ENCODE measurements at places on chromosomes 11 and 22.

DNA sequence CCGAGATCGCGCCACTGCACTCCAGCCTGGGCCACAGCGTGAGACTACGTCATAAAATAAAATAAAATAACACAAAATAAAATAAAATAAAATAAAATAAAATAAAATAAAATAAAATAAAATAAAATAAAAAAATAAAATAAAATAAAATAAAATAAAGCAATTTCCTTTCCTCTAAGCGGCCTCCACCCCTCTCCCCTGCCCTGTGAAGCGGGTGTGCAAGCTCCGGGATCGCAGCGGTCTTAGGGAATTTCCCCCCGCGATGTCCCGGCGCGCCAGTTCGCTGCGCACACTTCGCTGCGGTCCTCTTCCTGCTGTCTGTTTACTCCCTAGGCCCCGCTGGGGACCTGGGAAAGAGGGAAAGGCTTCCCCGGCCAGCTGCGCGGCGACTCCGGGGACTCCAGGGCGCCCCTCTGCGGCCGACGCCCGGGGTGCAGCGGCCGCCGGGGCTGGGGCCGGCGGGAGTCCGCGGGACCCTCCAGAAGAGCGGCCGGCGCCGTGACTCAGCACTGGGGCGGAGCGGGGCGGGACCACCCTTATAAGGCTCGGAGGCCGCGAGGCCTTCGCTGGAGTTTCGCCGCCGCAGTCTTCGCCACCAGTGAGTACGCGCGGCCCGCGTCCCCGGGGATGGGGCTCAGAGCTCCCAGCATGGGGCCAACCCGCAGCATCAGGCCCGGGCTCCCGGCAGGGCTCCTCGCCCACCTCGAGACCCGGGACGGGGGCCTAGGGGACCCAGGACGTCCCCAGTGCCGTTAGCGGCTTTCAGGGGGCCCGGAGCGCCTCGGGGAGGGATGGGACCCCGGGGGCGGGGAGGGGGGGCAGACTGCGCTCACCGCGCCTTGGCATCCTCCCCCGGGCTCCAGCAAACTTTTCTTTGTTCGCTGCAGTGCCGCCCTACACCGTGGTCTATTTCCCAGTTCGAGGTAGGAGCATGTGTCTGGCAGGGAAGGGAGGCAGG is at the start of gene GSTP1:
GSTP1 (plus strand) TSS at position 566 of the 958 bp plus-strand sequence; CDS start at position 598, 32 bp downstream.
- peak; percentile 78 for DNase-seq

DNA sequence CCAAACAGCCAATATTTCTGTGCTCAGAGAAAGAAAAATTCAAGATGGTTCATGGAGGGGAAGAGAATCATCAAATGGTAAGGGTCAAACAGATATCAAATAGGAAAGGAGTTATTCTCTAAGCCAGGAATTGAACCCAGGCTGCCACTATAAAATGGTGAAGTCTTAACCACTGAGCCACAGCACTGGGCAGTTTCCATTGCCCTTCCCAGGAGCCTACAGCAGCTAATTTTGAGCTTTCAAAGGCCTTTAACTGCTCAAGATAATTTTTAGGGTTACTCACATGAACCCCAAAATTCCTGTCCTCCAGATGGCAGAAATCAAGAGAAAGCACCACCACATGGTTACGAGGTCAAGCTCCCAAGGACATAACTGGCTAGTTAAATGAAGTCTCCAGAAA is 176.2 kb downstream of the KIF18A start:
- DNase-seq = no peak

DNA sequence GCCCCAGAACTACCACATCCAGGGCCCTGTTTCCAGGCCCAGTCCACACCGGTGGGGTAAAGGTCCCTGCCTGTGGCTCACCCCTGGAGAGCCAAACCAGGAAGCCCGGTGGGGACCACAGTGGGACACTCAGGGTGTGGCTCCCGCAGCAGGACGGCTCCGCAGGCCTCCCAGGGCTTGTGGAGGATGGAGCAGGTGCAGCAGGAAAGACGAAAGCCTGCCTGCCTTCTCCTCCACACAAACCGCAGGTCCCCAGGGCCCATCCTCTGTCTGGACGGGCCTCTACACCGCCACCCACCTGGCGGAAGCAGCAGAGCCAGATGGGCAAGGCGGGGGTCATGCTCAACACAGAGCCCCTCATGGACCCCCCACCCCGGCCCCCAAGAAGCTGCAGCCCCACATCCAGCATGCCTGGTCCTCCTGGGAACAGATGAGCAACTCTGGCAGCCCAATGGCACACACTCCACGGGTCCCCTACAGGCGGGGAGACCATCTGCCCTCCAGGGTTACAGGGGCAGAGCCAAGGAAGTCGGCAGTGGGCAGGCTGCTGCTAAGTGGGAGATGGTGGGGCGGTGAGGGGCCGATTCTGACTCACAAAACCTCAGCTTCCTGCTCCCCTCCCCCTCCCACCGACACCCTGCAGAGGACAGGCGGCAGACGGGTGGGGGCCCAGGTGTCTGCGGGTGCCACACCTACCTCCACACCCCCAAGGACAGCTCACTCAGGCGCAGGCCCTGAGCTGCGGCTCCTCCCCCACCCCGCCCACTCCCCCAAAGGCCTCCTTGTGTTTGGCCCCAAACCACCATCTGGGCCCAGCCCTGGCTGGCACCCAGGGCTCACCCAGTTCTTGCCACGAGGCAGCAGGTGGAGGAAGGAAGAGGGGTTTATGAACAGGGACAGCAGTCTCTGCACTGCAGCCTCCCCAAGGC is 5.2 kb downstream of the SBF1 start:
- no peak for DNase-seq

DNA sequence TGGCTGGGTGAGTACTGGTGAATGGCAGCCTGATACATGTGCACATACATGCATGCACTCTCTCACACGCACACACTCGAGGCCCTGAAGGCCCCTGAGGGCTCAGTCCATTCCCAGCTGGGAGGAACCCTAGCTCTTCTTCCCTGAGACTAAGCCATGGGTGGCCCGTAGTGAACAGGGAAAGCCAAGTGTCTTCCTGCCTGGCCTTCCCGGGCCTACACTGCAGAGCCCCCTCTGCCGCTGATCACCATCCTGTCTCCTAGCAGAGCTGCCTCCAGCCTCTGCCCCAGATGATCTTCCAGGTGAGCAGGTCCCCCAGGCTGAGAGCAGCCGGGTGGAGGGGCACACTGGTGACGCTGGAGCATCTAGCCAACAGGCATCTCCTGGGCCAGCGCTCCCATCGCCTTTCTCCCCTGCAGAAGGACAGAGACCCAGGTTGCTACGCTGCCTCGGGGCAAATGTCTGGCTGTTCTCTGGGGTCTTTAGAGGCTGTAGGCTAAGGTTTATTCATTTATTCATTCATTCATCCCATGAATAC is 57.3 kb downstream of the CD82 start:
- DNase-seq = no peak

DNA sequence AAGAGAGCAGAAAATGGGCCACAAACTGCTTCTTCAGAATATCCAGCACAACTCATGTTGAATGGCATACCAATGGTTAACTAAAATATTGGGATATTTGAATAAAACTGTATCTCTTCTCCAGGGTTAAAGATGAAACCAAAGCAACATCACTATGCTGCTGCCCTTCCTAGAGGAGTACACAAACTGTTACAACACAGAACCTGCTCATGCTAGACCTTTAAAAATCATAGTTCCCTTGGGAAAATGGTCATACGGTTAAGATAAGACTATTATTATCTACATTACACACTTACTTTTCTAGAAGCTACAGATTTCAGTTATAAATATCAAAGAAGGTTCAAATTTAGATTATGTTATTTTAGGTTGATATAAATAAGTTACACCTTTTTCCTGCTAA is 78.6 kb upstream of the TP53AIP1 start:
- no peak for DNase-seq

GRCh38 chr11:64834723-64835615 is 9.5 kb downstream of the CDC42BPG start:
- no peak for DNase-seq

DNA sequence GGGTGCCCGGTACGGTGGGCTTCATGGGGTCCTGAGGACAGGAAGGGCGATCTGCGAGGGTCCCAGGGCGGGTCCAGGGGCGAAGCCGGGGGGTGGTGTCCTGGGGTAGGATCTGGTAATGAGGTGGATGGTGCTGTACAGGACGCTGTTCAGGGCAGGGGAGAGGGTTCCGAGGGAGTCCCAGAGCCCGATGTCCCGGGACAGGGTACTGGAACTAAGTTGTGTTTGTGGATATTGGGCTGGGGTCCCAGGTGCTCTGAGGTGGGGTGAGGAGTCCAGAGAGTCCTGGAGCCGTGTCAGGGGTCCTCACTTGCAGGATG is 426 bp downstream of the LZTR1 start:
- DNase-seq = no peak

GRCh38 chr11:69008737-69009440 is 4.2 kb downstream of the MRGPRF start:
- no peak for DNase-seq

- DNase-seq = no peak
These were observed 5.5 kb downstream of the PYGM start for GRCh38 chr11:64754124-64754918.

DNA sequence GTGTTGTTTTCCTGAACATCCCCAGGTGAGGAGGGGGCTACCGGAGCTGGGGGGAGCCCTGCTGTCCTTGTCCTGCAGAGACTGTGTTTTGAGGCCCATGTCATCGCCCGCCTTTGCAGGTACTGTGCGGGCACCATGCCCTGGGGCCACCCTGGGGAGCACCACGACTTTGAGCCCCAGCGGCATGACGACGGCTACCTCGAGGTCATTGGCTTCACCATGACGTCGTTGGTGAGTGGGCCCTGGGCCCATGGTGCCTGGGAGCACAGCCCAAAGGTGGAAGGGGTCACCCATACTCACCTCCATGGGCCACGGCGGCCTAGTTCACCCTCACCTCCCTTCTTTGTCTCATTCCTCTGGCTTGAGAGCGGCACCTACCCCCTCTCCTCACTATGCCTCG is 6.7 kb upstream of the MDK start:
- no peak for DNase-seq

GRCh38 chr22:22787786-22788459 is 99.7 kb upstream of the IGLL5 start:
- DNase-seq = no peak

DNA sequence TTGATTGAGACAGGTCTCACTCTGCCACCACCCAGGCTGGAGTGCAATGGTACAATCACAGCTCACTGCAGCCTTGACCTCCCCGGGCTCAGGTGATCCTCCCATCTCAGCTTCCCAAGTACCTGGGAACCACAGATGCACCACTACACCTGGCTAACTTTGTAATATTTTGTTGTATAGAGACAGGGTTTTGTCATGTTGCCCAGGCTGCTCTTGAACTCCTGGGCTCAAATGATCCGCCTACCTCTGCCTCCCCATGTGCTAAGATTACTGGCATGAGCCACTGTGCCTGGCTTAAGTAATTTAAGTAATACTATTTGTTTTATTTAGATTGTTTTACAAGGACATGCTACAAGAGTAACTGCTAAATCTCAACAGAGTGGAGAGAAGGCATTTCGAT is 33.5 kb downstream of the ZNF143 start:
- DNase-seq = no peak

- no peak for DNase-seq
These were observed 42.4 kb upstream of the WEE1 start for GRCh38 chr11:9530901-9531625.

DNA sequence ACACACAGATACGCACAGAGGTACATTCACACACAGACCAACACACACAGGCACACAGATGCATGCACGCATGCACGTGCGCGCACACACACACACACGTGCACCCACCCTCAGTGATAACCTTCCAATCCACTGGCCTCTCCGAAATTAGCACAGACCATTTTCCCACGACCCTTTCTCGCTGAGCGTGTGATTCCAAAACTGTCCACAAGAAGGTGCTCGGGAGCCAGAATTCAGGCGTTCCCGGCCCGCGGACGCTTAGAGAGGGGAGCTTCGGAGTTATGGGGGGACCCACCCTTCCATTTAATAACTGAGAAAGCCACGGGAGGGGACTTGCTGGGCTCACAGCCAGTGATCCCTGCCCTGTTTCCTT is 33.8 kb upstream of the SLC35C1 start:
- peak; percentile 43 for DNase-seq

GRCh38 chr11:86164106-86164505 is 80.4 kb upstream of the EED start:
- no peak for DNase-seq

DNA sequence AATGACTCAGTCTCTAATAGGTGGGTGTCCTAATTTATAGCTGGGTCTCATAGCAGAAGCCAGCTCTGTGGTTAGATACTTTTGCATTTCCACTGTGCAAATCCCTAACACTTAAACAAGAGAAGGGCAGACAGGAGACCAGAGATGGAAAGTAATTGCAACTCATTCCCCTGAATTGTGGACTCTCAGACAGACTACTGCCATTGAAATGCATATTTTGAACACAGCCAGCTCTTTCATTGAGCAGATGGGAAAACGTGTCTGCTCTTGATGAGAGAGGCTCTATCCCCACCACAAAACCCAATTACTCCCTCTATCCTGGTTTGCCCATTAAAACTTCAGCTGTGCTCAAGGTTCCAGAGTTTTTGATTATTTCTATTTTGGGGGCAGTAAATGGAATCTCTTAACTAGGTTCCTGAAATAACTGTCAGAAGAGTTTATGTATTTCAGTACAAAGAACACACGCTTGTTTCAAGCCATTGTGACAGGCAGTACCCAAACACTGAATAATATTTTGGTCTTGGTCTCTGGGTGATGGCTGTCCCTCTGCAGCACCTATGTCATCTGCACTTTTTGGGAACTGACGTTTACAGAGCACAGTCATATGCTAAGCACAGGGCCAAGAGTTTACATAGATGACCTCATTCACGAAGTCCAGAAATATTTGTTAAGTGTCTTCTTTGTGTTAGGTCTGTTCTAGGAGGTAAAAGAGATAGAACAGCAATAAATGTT is 41.7 kb downstream of the FAM227A start:
- DNase-seq = no peak

DNA sequence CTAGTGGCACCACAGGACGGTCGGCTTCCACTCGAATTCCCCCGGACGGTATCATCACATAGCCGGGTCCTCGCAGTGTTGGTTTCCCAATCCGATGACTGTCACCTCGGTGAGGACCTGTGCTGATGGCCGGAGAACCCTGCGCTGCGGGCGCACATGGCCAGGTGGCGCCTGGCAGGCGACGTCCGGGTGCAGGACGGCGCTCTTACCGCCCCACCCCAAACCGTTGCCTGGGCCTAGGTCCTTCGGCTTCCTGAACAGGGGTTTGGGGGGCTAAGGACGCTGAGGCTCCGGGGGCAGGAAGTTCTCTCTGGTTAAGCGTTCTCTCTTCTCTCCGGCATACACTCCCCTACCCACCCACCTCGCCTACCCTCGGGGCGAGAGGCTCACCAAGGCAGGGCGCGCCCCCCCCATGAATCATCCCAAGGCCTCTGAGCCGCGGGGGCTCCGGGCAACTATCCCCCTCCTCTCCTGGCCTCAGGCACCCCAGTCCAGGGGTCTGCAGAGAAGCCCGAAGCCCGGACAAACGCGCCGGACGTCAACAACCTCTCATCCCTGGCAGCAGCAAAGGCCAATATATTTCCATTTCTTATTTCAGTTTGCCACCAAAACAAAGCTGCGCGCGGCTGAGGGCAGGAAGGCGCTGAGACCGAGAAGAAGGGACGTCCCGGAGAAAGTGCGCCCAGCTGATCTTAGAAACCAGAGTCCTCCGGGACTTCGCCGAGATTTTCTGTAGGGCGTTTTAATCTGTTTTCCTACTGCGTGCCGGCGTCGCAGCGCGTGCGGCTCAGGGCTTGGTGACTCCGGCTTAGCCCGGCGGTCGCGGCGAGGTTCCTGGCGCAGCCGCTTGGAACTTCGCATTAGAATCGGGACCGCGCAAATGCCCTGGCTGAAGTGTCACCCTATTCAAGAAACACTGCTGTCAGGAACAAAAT is 5.6 kb downstream of the ALX4 start:
- DNase-seq = no peak
